ENCODE measurements at places on chromosomes 2 and 18. TPM values are rescaled to one million over a fixed set of nuclear protein-coding genes. Genes with fewer than 3 reads are reported as not detected.

- no peak for DNase-seq
These were observed 52.1 kb upstream of the SLC66A3 start for GRCh38 chr2:11102956-11103860.

GRCh38 chr18:58044370-58045241, 580 bp downstream of the NEDD4L start:
- peak; percentile 49 for DNase-seq

- DNase-seq = no peak
These were observed 369.5 kb upstream of the LYPD1 start for GRCh38 chr2:133039531-133039930.

- DNase-seq = peak; percentile 78
These were observed 44.6 kb downstream of the ITGB1BP1 start for GRCh38 chr2:9378433-9379390.

- no peak for DNase-seq
These were observed 58.1 kb downstream of the ABCG8 start for GRCh38 chr2:43896906-43897305.

GRCh38 chr2:88615822-88616221, 11.4 kb downstream of the EIF2AK3 start:
- DNase-seq = no peak

The RNF25 gene
- 20.2 TPM for total RNA-seq

The CHRNA1 gene
- 94.9 TPM for total RNA-seq

The UGT1A6 gene
- total RNA-seq = not detected

The PPP1R1C gene
- total RNA-seq = 0.40 TPM

The CFAP65 gene
- not detected for total RNA-seq
